Renal pelvis (tissue), 12 donors: ENCODE measurements at places on chromosomes 6 and 20.

GRCh38 chr6:139973669-139974344 lies 599.4 kb upstream of the CITED2 start:
- no peak for DNase-seq

GRCh38 chr6:143061597-143062385 lies 1.1 kb downstream of the AIG1 start:
- DNase-seq: peak; percentile 23

DNA sequence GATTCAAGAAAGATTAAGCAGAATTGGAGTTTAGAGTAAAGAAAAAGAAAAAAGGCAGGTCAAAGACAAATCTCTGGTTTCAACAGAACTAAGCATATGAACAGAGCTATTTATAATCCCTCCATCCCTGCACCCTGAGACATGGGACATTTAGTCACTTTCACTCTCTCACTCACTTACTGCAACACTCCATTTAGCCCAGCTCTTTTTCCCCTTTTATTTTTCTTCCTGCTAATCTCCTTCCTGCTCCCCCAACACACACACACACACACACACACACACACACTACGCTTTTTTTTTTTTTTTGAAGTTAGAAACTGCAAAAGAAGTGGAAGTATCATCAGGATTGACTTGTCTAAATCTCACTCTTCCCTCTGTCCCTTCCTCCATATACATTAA lies 45.1 kb upstream of the TBC1D7 start:
- DNase-seq: no peak

- no peak for DNase-seq
These were observed 33.5 kb upstream of the LGSN start for GRCh38 chr6:63353286-63353630.

DNA sequence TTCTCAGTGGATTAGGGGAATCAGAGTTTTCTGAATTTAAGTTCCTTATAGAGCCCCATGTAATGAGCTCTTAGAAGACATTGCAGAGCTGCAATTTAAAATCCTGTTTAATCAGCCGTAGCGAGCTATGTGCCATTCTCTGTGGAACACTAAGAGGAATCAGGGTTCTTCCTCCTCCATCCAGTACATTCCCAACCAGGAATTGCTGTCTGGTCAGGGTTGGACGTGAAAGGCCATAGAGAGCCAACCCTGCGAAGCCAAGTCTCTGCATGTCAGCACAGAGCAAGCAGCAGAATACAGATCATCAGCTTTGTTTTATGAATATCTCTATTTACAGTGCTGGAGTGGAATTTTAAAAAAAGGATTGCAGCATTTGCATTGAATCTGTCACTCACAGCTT lies 366.0 kb downstream of the LAMA2 start:
- no peak for DNase-seq

DNA sequence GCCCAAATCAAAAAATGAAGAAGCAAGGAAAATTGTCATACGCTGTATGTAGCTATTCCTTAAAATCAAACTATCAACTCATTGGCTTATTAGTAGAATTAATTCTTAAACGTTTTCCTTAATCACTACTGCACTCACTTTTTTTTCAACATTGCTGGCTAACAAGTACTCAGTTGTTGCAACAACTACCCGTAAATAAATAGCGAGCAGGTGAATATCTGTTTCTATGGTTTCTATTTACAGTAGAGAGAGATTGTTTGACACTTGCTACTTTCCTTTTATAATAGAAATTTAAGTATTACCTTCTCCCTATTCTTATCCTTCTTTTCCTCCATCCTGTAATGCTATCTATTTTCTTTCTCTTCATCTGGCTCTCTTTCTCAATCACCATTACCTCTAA lies 25.1 kb downstream of the FRK start:
- DNase-seq: no peak

DNA sequence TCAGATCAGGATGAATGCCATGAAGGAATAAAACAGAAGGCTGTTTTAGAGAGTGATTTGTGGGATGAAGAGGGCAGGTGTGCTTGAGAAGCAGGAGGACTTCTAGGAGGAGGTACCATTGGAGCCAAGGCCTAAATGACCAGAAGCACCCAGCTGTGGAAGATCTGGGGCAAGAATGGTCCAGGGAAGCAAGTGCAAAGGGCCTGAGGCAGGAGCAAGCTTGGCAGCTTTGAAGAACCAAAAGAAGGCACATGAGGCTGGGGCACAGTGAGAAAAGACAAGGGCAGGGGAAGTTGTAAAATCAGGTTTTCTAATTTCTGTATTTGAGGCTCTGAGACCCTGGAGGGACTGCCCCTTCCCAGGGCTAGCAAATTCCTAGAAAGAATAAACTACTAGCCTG lies 9.8 kb downstream of the SLC13A3 start:
- DNase-seq: no peak

DNA sequence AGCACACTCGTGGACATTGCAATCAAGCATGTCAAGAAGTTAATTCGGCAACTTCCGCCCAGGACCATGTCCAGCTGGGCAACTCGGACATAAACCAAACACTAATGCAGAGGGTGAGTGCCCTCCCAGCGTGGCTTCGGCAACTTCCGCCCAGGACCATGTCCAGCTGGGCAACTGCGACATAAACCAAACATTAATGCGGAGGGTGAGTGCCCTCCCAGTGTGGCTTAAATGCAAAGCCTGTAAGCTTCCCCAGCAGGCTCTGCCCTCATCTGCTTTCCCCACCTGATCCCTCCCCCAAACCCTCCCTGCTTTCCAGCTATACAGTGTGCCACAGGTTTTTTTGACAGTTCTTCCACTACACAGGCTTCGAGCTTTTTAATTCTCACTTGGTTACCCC lies 143.4 kb downstream of the PXDC1 start:
- DNase-seq: no peak

- no peak for DNase-seq
These were observed 428 bp downstream of the CCM2L start for GRCh38 chr20:32010666-32011065.
